Brain pericyte (primary cell): ENCODE measurements at places on chromosomes 7 and 10.

DNA sequence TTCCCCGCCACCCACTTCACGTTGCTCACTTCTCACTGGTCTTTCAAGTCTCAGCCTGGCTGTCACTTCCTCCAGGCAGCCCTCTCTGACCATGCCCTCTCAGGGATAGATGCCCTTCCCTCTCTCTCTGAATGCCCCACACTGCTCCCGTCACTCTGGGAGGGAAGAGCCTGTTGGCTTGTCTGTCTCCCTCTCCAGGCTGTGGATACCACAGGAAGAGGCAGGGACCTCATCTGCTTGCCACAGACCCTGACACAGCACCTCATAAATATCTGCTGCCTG lies 93.1 kb downstream of the OAT start:
- DNase-seq: no peak

DNA sequence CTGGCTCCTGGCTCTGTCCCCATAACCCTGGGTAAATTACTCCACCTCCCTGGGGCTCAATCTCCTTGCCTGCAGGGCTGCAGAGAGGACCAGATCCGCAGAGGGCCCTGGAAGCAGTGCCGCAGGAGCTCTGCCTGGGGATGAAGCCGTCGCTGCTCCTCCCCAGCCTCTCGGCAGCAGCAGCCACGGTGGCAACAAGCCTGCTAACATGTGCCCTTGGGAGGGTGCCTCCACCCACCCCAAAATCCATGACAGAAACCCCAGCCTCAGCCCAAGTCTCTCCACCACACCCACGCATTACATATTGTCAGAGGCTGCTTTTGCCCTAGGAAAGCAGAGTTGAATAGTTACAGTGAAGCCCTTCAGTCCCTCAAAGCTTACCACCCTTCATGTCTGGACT lies 486.4 kb upstream of the FOXK1 start:
- no peak for DNase-seq

- DNase-seq: no peak
Observed at GRCh38 chr7:141393056-141393455, 158.2 kb upstream of the AGK start.

DNA sequence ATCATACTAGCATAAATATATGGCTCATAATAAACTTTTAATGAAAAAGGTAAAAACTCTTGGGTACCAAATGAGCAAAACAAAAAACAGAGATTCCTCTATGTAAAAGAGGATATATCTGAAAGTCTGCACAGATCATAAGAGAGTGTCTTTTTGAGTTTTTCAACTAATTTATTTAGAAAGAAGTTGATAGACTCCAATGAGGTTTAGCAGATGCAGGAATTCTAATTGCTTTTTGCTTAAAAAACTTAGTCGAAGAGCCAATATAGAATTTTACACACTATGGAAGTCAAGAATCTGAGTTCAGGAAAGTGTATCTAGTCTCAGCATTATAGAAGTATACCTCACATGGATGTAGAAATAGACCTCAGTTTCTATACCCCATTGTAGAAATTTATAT lies 3.4 kb upstream of the MLLT10 start:
- no peak for DNase-seq

GRCh38 chr7:97004247-97005182 lies 838 bp upstream of the DLX6 start:
- no peak for DNase-seq

DNA sequence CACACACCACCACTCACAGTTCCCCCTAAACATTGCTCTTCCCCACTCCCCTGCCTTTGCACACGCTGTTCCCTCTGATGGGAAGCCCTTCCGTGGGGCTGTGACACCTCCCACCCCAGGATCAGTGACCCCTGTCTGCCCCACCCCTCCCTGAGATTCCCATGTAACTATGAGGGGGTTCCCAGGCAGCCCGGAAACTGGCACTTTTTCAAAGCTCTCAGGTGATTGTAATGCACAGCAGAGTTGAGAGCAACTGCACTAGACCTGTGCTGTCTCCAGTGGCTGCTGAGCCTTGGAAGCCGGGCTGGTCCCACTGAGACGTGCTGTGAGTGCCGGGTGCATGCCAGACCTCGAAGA lies 29.8 kb downstream of the GPRIN2 start:
- no peak for DNase-seq

- DNase-seq: no peak
Observed at GRCh38 chr7:136174477-136175125, 197.4 kb upstream of the MTPN start.

- no peak for DNase-seq
Observed at GRCh38 chr7:148620749-148621359, 30.3 kb downstream of the C7orf33 start.

- DNase-seq: no peak
Observed at GRCh38 chr7:137421366-137421765, 77.8 kb upstream of the PTN start.

DNA sequence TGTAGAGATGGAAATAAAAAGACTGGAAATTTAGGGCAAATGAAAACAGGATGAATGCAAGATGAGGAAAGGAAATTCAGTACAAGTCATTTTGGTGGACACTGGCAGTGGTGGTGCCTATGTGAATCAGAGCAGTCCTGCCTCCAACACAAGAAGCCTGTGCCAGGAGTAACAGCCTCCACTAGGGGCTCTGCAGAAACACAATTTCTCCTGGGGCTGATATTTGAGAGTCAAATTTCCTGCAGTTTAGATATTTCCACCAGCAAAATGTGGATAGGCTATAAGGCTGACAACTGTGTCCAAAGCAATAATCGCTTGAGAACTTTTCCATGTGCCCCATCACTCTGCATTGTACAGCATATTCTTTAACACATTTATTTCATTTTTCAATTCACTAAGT lies 4.7 kb upstream of the PLXDC2 start:
- DNase-seq: no peak

GRCh38 chr10:122084286-122085041 lies 95.5 kb downstream of the TACC2 start:
- DNase-seq: no peak

DNA sequence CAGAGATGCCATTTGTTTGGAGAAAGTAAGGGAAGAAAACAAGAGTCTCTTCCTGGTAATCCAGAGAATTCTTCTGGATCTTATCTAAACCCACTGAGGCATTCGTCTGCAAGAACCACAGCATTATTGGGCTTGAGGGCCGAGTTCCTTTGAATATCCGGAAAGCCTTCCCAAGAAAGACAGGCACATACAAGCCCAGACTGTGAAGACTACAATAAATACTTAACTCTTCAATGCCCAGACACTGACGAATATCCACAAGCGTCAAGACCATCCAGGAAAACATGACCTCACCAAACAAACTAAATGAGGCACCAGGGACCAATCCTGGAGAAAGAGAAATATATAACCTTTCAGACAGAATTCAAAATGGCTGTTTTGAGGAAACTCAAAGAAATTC lies 99.0 kb downstream of the RNF32 start:
- no peak for DNase-seq

DNA sequence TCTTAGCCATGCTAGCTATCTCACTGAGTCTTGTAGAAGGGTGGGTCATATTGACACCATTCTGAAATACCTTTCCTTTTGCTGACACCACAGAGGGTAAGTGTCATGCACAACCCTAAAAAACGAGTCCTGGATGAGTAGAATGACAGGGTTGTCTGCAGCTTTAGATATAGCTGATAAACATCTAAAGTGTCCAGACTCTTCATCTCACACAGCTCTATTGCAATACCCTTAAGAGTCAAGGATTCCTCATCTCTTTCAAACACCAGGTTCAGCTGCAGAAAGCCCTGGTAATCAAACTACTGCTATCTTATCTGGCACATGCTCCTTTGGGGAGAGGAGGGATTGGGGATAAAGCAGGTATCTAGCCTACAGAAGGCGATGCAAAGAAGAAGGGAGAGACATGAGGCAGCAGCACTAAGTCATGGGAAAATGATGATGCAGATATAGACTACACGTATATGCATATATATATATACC lies 127.0 kb downstream of the ANK3 start:
- DNase-seq: no peak

DNA sequence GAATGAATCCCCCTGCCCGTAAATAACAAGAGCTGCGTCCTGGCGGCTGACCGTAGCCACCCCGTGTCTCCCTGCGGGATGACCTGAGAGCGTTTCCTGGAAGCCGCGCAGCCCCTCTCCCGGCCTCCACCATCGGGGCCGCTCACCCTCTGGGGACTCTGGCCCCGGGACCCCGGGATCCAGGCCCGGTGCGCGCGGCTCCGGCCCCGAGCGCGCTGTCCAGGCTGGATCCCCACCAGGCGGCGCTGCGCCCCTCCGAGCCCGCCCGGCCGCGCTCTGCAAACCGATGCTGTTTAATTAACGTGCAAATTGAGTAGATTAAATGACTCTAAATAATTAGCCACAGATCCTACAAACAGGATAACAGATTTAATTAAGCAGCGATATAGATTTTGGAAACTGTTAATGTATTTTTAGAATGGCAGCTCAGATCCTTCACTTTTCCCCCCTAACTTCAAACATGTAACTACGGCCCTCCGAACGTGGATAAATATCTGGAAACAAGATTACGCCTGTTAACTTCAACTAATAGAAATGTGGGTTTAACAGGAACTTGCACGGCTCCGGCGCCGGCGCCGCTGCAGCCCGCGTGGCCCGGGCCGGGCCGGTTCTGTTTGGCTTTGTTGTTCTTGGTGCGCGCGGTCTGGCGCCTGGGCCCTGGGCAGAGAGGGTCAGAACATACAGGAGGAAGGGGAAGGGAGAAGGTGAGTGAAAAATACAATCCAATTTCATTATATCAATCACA lies 7.1 kb upstream of the UNCX start:
- no peak for DNase-seq

DNA sequence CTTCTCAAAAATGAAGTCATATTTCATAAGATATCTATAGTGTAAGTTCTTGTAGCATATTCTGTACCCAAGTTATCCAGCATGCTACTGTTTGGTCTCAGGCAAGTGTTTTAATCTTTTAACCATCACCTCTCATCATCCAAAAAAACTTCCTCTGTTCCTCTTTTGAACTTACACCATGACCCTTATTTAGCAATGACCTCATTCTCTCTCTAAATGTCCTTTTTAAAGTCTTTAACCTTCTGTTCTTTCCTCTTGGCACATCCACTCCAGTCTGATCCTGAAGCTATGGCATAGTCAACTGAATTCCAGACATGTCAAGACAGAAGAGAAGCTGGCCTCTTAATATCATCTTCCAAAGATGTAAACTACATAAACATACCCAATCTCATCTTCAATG lies 26.2 kb downstream of the PPP3CB start:
- DNase-seq: no peak

GRCh38 chr7:64653721-64654401 lies 12.1 kb upstream of the ZNF107 start:
- no peak for DNase-seq

DNA sequence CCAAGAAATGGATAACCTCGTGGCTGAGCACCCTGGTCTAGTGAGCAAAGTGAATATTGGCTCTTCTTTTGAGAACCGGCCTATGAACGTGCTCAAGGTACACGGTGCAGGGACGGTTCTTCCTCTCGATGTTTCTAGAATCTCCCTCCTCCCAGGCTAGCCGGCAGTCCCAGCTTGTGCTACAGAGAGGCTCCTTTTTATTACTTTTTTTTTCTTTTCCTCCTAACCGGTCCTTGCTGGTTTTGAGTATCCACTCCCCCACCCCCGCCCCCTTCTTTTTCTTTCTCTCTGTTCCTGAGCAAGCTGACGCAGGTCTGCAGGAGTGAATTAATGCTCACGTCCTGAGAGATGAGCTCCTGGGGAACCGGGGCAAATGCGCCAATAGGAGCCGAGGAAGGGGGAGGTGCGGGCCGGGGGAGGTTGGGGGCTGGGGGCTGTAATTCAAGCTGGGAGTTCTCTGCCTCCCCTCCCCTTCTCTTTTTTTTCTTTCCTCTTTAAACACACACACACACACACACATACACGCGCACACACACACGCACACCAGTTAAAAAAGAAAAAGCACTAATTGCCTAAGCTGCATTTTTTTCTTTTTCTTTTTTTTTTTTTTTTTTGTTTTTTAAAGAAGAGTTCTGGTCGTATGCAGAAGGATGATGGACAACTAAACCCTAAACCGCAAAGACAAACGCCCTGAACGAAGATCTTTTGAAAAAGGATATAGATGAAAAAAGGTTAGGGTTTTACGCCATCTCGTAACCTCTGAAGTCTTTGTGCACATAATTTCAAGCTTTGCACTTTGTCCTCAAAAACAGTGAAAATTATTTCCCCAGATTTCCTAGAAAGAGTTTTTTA lies 6.6 kb downstream of the CPA2 start:
- DNase-seq: peak; percentile 46

GRCh38 chr10:128713874-128714570 lies 587.8 kb upstream of the MKI67 start:
- no peak for DNase-seq

DNA sequence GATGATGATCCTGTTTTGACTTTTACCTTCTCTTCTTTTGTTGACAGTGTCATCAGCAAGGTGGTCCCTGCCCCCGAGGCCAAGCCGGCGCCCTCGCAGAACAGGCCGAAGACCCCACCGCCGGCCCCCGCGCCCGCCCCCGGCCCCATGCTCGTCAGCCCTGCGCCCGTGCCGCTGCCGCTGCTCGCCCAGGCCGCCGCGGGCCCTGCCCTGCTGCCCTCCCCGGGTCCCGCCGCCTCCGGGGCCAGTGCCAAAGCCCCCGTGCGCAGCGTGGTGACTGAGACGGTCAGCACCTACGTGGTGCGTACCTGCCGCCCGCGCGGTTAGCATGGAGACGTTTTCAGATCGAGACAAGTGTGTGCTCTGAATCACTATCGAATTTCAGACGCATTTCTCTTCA lies 45.5 kb upstream of the GATA3 start:
- DNase-seq: no peak

- DNase-seq: no peak
Observed at GRCh38 chr10:121469797-121470606, 128.2 kb downstream of the FGFR2 start.

DNA sequence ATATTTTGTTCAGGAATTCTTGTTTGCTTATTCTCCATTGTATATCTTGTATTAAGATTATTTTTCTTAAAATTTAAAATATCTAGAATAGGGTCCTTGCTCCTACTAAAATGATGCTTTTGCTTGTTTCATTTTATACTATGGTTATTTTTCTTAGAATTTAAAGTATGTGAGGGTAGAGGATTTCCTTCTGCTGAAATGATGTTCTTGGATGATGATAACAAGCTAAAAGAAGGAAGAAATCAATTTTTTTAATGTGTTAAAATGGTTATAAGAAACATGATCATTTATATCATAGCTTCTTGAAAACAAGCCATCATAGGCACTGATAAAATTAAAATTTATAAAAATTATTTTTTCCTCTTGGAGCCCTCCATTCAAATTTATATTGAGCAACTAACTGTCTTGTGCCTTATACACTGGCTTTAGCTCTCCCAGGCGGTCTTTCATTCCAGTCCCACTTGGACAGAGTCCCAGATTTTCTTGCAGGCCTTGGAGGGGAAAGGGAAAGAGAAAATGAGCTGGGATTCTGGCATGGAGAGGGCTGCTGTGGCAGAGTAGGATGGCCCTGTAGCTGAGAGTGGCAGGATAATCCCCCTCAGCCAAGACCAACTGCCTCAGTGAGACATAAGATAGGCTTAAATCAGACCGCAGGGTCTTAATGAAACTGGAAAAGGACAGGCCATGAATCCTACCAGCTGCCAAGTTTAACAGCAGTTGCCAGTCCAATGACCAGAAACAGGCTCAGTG lies 60.2 kb downstream of the DNAJB9 start:
- DNase-seq: no peak

GRCh38 chr7:99325001-99325493 lies 651 bp upstream of the ARPC1A start:
- no peak for DNase-seq
